ENCODE measurements at places on chromosomes 1 and 21. TPM values are rescaled to one million over a fixed set of nuclear protein-coding genes. Genes with fewer than 3 reads are reported as not detected.

DNA sequence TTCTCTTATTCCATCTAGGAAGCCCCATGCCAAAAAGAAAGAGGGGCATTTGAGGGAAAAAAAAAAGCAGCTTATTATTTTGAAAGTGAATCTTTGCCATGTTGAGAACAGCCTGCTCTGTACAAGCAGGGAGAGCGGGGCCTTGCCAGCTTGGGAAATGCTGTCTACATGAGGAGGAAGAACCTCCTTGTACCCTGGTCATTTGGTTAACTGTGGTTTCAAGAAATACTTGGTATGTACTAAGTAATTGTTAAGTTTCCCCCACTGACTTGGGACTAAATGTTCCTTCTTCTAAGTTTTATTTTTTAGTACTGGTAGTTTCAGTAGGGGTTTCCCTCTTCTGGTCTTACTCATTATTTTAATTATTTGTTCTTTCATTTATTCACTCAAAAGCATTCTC lies 144.1 kb upstream of the HOOK1 start:
- H3K4me1 ChIP-seq = no peaks in the 10 kb centered on the region
- H3K36me3 ChIP-seq = no peaks in the 10 kb centered on the region
- no peak overlapping the region for H3K27ac ChIP-seq

DNA sequence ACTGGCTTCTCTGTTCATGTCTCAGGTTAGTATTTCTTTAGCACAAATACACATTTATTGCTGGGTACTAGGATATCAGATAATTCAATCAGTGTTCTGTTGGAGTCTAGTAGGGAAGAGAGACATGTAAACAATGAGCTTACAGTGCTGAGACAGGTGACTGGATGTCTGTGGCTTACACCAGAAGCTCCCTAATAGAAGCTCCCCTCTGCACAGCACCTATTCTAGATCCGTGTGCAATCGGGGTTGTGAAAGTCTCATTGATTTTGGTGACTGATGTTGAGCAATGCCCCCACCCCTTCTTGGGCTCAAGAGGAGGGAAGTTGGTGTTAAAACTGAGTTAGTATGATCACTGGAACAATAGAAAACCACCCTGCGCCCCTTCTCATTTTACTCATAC lies 279.2 kb downstream of the RPS6KC1 start:
- H3K27me3 ChIP-seq = peaks cover 2% of the 10 kb centered on the region
- no peaks in the 10 kb centered on the region for H3K4me1 ChIP-seq
- no peak overlapping the region for H3K4me3 ChIP-seq
- H3K27ac ChIP-seq = no peak overlapping the region

DNA sequence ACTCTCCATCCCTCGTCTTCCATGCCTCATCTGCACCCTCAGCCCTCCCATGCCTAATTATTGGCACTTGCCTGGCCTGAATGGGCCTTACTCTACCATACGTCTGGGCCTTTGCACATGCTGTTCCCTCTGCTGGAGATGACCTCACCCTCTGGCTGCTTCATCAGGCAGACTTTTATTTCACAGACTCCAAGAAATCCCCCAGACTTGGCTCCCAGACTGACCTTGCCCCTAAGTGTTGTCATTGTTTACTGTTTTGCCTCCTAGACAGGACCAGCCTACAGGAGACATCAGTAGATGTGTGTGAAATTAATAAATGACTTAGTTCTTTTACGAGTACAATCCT lies 5.2 kb upstream of the AHDC1 start:
- no peak for DNase-seq
- H3K36me3 ChIP-seq = no peaks in the 10 kb centered on the region
- H3K27ac ChIP-seq = no peak overlapping the region
- H3K4me1 ChIP-seq = peaks cover 21% of the 10 kb centered on the region

GRCh38 chr21:30057108-30057507 lies 109.5 kb downstream of the CLDN17 start:
- no peaks in the 10 kb centered on the region for H3K4me1 ChIP-seq
- no peaks in the 10 kb centered on the region for H3K27me3 ChIP-seq
- DNase-seq = no peak
- no peak overlapping the region for H3K4me3 ChIP-seq
- H3K27ac ChIP-seq = no peak overlapping the region

DNA sequence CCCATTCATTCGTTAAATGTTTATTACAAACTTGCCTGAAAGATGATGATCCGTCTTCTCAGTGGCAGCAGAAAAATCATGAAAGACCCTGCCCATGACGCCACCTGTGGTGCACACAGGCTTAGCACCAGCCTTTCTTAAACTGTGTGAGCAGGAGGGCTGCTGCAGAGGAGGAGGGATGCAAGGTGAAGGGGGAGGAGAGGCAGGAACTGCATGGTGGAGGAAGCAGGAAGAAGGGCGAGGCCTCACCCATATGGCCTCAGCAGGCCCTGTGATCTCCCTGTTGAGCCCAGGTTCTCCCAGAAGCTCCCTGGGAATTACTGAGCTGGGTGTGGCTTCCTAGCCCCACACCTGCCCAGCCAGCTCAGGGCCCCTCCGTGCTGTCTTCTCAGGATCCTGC lies 25.0 kb upstream of the RD3 start:
- DNase-seq = no peak
- no peaks in the 10 kb centered on the region for H3K36me3 ChIP-seq
- peaks cover 33% of the 10 kb centered on the region for H3K4me1 ChIP-seq
- peaks cover 7% of the 10 kb centered on the region for H3K27me3 ChIP-seq
- H3K27ac ChIP-seq = no peak overlapping the region
- H3K4me3 ChIP-seq = no peak overlapping the region

Gene IRF2BP2
- total RNA-seq = 81.1 TPM

DNA sequence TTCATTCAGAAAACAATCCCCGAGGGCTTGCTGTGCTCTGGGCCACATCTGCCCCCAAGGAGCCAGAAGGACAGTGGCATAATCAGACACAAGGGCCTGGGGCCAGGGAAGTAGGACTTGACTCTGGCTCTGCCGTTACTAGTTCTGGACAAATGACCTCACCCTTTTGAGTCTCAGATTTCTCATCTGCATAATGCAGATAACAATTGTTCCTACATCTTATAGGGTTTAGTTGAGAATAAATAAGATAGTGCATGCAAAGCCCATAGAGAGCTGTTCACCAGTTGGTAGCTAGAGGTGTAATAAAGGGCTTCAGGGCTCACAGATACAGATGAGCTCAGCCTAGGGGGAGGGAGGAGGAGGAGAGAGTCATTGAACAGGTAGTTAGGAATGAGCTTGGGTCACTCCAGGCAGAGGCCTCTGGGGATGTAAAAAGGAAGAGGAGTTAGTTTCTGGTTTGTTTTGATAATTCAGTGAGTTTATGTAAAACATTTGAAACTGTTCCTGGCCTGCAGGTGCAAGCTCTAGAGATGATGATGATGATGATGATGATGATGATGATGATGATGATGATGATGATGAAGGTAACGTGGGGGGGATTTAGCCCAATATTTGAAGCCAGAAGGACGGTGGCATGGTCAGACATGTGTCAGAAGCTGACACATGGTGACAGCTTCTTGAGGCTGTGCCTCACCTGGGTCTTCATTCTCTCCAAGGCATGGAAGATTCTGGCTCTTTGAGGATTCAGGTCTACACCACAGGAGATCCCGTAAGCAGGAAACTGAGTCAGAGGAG lies 858 bp downstream of the LACTBL1 start:
- no peak overlapping the region for H3K4me3 ChIP-seq
- no peak for DNase-seq
- H3K4me1 ChIP-seq = no peaks in the 10 kb centered on the region
- peaks cover 61% of the 10 kb centered on the region for H3K27me3 ChIP-seq
- no peak overlapping the region for H3K27ac ChIP-seq
- no peaks in the 10 kb centered on the region for H3K36me3 ChIP-seq

DNA sequence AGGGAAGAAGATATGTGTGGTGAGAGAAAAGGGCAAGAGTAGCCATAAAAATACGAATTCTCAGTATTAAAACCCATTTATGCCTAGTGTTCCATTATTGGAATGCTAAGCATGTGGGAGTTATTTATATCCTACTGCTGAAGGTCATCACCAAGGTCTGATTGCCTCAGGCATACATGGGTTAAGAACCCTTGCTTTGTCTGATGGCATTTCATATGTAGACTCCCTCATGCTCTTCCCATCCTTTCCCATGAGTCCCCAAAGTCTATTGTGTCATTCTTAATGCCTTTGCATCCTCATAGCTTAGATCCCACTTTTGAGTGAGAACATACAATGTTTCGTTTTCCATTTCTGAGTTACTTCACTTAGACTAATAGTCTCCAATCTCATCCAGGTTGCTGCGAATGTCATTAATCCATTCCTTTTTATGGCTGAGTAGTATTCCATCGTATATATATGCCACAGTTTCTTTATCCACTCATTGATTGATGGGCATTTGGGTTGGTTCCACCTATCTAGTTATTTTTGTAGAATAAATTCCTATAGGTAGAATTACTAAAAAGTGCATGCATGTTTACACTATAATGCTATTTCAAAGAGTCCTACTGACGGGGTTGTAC lies 172.5 kb downstream of the DYRK1A start:
- no peak for DNase-seq
- no peaks in the 10 kb centered on the region for H3K4me1 ChIP-seq
- no peak overlapping the region for H3K27ac ChIP-seq
- peaks cover 53% of the 10 kb centered on the region for H3K27me3 ChIP-seq
- H3K36me3 ChIP-seq = no peaks in the 10 kb centered on the region

DNA sequence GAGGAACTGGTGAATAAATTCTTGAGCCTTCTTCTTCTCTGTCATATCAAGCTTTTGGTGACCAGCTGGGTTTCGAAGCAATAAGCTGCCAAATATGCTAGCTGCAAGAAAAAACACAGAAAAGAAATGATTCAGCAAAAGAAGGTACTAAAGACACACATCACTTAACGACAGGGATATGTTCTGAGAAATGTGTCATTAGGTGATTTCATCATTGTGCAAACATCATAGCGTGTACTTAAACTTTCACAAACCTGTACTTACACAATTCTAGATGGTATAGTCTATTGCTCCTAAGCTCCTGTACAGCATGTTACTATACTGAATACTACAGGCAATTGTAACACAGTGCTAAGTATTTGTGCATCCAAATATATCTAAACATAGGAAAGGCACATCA lies 2.9 kb upstream of the MTF1 start:
- H3K4me3 ChIP-seq = no peak overlapping the region
- no peaks in the 10 kb centered on the region for H3K27me3 ChIP-seq
- H3K36me3 ChIP-seq = peaks cover 20% of the 10 kb centered on the region

Gene CD84
- 34.6 TPM for total RNA-seq

DNA sequence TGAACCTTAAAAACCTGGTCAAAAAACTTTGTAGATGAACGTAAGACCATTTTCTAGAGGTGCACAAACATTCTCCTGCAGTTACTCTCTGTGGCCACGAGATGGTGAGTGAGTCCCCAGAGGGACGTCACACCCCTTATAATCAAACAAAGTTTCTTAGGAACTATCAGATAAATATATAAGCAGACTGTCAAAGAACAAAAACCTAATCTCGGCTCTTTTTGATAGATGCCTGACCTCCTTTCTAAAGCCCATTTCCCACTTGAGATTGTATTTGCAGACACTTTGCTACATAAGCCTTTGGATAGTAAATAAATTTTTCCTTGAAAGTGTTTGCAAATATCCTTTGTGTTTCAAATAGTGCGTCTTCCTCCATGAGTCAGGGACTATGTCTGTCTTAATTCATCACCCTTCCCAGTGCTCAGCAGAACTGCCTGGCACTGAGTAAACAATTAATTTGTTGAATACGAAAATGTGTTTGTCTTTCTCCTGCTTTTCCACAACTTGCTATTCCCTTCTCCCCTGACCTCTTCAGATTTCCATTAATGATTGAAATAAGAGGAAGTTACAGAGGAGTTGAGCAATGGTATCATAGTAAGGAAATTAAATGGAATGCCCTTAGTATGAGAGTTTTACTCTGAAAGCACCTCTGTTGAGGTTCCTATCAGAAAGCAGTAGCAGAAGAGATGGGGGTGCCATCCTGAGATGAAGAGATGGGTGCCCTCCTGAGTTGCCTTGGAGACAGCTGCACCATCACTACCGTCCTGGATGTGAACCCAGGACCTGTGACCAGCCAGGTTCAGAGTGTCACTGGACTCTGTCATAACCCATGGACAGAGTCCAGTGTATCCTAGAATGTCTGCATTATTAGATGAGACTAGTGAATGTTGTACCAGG lies 57.8 kb upstream of the RAVER2 start:
- no peak overlapping the region for H3K4me3 ChIP-seq
- peaks cover 8% of the 10 kb centered on the region for H3K27me3 ChIP-seq
- H3K27ac ChIP-seq = no peak overlapping the region
- H3K36me3 ChIP-seq = no peaks in the 10 kb centered on the region

DNA sequence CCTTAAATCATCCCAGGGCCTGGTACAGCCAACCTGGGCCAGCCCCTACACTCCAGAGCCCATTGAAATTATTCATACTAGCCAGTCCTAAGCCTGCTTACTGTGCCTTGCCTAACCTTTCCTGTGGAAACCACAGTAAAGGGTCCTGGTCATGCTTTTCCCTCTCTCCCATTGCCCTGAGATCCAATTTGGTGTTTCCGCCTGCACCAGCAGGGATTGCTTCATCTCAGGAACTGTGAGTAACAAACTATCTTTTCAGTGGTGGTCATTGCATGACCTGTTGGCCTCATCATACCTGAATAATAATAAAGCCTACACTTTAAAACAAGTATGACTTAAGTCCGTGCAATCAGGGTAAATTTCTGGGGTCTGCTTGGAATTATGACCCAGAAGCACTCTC lies 18.7 kb upstream of the GALNT2 start:
- peaks cover 5% of the 10 kb centered on the region for H3K4me1 ChIP-seq
- no peak overlapping the region for H3K4me3 ChIP-seq
- peaks cover 26% of the 10 kb centered on the region for H3K27me3 ChIP-seq
- no peak for DNase-seq
- no peak overlapping the region for H3K27ac ChIP-seq

Gene TCHHL1
- not detected for total RNA-seq

GRCh38 chr1:11595285-11595684 lies 58.9 kb downstream of the FBXO2 start:
- H3K4me3 ChIP-seq = no peak overlapping the region
- peaks cover 18% of the 10 kb centered on the region for H3K27me3 ChIP-seq
- no peaks in the 10 kb centered on the region for H3K4me1 ChIP-seq
- H3K27ac ChIP-seq = no peak overlapping the region
- H3K36me3 ChIP-seq = no peaks in the 10 kb centered on the region
- no peak for DNase-seq

Gene PGM1
- 32.8 TPM for total RNA-seq

DNA sequence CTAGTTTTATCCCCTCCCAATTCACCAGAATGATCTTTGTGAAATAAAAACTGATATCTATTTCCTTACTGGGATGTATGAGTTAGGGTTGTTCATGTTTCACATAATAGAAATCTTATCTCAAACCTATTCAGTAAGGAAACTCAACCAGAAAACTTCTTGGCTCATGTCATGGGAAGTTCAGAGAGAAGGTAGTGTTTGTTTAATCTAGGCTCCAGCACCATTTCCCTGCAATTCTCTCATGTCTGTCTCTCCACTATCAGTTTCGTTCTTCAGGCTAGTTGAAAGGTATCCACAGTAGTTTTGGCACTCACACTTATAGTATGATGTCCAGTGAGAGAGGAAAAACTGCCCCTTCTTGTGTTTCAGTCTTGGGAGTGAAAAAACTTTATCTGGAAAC lies 34.6 kb upstream of the UHMK1 start:
- no peak for DNase-seq
- H3K27ac ChIP-seq = no peak overlapping the region
- H3K27me3 ChIP-seq = no peaks in the 10 kb centered on the region
- no peak overlapping the region for H3K4me3 ChIP-seq
- H3K4me1 ChIP-seq = no peaks in the 10 kb centered on the region
- H3K36me3 ChIP-seq = no peaks in the 10 kb centered on the region

Gene GUCA2B
- not detected for total RNA-seq
